Progenitor cell of endocrine pancreas (in vitro differentiated cells): ENCODE measurements at places on chromosomes 2 and 18. TPM values are rescaled to one million over a fixed set of nuclear protein-coding genes. Genes with fewer than 3 reads are reported as not detected.

The ALPG gene
- not detected in 2 replicates for total RNA-seq

DNA sequence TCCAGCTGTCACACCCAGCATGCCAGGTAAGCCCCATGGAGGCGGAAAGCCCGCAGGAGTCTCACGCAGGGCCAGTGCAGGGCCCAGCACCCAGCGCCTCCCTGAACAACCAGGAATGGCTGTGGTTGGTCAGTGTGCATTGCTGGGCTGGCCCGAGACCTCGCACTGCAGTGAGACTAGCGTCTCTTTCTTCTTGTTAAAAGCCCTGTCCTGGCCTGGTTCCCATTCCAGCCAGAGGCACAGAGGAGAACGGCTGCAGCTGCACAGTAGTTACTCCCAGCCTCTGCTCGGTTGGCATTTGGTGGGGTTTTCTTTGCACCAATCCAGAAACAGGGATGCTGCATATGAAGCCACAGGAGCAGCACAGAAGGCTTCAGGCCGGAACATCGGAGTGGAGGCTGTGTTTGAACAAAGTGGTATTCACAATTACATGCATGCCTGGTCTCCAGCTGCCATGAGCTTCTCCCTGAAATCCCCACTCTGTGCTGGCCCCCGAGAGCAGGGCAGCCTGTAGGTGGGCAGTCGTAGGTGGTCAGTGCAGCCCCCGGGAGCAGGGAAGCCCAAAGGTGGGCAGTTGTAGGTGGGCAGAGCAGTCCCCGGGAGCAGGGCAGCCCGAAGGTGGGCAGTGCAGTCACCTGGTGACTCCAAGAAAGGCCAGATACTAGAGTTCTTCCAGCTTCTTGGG is 163.7 kb upstream of the PXDN start:
- no peak for DNase-seq

DNA sequence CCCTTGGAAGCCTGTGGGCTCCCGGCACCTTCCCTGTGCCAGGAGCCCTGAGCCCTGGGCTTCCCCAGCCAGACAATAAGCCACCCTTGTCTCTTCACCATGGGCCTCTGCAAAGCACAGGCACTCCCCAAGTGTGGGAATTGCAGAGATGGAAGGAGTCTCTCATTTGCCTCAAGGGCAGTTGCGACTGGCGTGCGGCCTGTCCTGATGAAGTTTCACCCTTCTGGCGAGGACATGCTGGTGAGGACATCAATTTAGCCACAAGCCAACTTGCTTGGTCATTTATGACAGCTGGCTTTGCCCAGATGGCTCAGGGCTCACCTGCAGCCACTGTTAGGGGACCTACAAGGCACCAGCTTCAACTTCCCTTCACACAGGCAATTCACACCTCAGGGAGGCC is 180.2 kb downstream of the ANAPC1 start:
- DNase-seq = no peak

- no peak for DNase-seq
Observed at GRCh38 chr2:194745557-194746146, 911.4 kb upstream of the SLC39A10 start.

DNA sequence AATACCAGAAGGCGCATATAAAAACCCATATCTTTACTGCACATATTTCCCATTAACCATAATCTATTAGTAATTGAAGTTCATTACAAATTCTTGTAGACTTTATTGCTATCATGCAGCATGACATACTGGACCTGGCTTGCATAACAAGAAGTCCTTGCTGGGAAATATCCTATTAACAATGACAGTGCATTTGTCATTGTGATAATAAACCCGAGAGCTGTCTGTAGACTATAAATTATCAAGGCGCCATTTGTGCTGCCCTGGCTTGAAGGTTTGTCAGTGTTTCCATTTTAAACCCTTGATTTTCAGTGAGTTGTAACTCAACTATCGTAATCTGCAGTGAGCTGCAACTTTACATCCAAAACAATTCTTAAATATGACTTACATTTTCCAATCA is 59.0 kb downstream of the HNMT start:
- DNase-seq = no peak

DNA sequence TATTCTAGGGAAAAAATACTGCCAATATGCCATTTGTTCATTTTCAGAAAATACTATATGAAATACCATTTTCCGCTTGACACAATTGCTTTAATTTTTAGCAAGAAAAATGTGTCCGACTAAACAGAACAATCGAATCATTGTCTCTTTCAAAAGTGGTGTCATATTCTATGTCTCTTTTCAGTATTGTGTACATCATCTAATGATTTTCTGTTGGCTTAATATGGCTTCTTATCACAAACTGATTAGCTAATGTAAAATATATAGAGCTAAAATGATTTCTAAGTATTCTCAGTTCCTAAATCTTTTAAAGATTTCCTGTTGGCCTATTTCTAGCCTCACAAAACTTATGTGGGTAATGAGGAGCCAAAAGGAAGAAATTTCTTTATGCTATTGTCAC is 436.6 kb downstream of the LRRTM4 start:
- no peak for DNase-seq

GRCh38 chr2:226622484-226622883 is 177.1 kb downstream of the IRS1 start:
- no peak for DNase-seq

The NCKAP1 gene
- 108 and 111 TPM in 2 replicates for total RNA-seq

GRCh38 chr2:48406116-48406515 is 123.8 kb upstream of the STON1 start:
- DNase-seq = no peak

- no peak for DNase-seq
Observed at GRCh38 chr2:28341208-28341891, 51.3 kb upstream of the FOSL2 start.

DNA sequence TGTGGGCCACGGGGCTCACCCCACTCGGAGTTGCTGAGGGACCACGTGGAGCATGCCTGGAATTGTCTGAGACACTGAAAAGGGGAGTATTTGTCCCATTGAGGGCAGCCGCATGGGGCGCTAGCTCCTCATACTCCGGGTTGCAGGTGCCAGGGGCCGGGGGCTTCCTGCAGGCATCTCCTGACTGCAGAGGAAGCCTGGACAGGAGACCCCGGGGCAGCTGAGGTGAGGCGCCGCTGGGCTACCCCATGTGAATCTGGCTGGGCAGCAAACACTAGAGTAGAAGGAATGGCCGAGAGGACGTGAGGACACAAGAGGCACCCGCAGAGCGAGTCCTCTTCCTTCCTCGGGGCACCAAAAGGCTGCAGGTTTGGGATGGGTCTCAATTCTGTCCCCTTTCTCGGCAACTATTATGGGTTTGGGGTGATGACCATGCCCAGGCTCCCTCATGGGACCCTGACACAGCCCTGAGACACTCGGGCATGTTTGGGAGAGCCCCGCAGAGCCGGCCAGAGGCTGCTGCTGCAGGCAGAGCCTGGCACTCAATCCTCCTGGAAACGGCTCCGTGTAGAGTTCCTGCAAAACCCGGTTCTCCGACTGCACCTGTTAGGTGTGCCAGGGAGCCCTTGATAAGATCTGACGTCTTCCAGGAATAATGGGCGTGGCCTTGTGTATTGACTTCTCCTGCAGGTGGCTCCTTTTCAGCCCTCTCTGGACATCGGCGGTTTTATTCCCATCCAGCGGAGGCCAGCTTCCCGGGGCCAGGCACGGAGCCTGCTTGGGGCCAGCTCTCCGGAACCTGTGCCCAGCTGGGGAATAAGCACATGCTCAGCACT is 77.0 kb downstream of the CTIF start:
- no peak for DNase-seq

DNA sequence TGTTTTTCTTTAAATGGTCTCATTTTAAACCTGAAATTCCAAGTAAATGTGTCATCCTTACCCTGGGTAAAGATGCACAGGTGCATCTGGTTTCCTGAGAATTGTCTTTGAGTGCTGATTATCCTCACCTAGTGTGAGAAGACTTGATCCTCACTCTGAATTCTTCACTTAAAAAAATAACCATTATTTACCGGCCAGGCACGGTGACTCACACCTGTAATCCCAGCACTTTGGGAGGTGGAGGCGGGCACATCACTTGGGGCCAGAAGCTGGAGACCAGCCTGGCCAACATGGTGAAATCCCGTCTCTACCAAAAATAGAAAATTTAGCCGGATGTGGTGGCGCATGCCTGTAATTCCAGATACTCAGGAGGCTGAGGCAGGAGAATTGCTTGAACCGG is 9.9 kb upstream of the WNT6 start:
- no peak for DNase-seq

The FNDC4 gene
- total RNA-seq = 10.2 and 12.2 TPM in 2 replicates

DNA sequence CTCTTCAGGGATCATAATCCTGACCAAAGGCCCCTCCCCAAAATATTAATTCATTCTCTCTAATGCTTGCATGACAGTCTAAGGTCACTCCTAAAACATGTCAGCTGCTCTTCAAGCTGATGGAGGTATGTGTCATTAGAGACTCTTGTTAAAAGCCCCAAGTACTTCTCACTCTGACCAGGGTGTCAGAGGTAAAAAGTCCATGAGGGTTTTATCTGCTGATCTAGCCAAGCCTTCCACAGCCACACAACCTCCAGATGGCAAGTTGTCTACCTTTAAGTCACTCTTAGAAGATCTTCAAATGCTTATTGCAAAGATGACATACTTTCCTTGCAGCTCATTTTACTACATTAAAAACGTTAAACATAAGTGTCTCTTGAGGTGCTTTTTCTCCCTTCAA is 83.6 kb upstream of the ETAA1 start:
- DNase-seq = no peak

The DNAH7 gene
- total RNA-seq = 5.7 and 5.9 TPM in 2 replicates

DNA sequence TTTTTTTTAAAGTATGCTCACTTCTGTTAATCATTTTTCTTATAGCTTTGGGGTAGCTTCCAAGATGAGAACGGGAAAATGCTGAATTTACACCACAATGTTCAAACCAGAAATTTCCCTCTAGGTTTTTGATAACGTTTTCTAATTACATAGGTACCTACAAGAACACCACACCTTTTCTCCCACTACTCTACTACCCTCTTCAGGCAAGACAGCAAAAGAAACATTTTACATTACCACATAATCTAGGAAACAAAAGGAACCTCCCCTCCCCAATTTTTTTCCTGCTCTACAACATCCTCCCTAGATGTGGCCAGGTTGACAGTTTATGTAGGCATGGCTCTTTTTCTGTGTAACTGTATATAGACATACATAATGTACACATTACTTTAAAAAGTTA is 32.4 kb downstream of the NDUFAF7 start:
- DNase-seq = no peak

DNA sequence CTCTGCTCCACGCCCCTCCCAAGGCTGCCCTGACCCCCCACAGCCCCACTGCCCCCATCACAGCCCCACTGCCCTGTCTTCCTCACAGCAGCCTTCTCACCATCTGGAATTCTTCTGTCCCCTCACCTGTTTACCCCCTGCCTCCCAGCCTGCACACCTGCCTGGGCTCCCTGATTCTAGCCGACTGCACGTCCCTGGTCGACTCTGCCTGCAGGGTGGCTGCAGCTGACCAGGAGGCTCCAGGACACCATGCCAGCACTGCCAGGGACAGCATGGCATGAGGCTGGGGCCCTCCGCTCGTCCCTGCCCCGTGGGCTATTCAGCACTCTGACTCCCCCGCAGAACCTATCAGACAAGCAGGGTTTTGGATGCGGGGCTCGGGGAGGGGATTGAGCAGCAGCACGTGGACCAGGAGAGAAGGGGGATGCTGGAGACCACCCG is 254.1 kb downstream of the HDAC4 start:
- DNase-seq = no peak

DNA sequence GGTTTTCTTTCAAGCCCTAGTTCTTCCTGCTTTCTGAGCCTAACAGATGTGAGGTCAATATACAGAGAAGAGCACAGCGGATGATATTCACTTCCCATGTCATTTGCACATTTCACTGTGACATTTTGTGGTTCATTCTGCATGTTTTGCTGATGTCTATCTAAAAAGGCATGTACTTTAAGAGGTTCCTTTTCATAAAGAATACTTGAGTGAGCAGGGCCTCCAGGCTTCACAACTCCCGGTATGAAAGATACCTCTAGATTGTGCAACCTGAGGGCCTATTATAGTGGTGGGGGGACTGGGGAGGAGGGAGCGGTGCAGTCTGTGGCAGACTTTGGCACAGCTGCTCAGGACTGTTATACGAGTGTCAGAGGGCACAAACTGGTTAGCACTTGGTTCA is 54.6 kb downstream of the CPO start:
- DNase-seq = no peak

DNA sequence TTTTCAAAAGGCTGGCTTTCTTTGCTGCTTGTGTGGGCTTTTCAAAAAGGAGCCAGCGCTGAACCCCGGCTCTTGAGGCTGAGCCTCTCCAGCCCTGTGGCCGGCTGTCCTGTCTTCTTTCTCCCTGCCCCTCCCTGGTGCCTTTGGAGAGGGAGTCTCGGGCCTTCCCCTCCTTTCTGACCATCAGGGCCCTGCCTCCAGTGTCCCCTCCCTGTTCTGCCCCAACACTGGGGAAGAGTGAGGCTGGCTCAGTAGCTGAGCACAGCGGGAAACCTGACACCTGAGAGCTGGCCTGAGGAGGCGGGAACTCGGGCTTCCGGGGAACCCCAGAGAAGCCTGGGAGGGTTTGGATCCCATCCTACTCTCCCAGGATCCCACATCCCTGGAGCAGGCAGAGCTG is 232.1 kb downstream of the LOXHD1 start:
- DNase-seq = no peak

- no peak for DNase-seq
Observed at GRCh38 chr18:7370802-7371201, 139.9 kb downstream of the LRRC30 start.

The TRIP12 gene
- 228 TPM in 2 replicates for total RNA-seq

The CYP26B1 gene
- 31.5 and 37.5 TPM in 2 replicates for total RNA-seq

The MYL12A gene
- total RNA-seq = 236 and 256 TPM in 2 replicates

GRCh38 chr2:54787755-54788366 is 64.4 kb downstream of the EML6 start:
- DNase-seq = no peak

DNA sequence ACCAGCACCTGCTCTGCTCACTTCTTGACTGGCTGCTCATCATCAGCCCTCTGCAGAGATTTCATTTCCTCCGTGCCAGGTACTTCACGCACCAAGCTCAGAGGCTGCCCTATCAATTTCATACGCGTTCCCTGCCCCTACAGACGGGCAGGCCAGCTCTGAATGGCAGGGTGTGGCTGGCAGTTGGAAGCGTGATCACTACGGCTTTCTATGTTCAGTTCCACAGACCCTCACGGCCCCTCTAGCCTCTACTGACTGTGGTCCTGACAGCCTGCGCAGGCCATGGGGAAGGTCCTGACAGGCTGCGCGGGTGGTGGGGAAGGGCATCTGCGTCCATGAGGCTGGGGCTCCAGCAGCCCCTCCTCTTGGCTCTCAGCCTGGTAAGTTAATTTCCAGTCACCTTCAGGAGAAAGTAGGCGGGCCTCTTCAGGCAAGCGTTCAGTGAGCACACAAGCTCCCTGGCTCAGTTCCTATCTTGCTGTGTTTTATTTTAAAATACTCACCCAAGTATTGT is 154.8 kb downstream of the ZNF236 start:
- DNase-seq = no peak

The ICA1L gene
- total RNA-seq = 17.8 and 19.1 TPM in 2 replicates

The ARMC9 gene
- total RNA-seq = 40.8 and 41.3 TPM in 2 replicates

The GREB1 gene
- total RNA-seq = 78.8 and 82.5 TPM in 2 replicates
